ENCODE measurements at places on chromosomes 16 and 17.

- DNase-seq: peak; percentile 14
These were observed 9.6 kb downstream of the FAM20A start for GRCh38 chr17:68591583-68591982.

DNA sequence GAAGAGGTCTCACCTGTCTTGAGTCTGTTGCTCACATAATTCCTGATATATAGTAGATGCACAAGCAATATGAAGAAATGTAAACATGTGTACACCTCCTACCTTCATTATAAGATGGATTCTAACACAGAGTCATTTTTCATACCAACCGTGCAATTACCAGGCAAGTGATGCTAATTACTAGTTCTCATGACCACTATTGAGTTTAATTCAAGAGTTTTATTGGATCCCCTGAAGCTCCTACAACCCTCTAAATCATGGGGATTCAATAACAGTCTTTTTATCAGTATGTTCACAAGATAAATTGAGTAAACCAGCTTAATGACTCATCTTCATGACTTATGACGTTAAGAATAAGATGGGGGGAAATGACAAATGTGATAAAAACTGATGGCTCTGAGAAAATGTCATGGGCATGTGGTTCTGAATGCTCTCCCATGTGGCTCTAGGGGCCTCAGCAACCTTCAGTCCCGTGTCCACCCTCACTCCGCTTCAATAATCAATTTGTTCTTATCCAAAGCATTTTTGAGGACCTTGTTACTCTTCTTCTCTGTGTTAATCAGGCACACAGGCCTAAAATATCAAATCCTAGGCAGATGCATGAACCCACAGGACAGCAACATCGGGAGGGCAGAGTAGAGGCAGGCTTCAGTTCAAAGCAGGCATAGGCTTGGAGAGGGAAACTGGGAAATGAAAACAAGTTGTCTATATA lies 42.8 kb downstream of the PRAC1 start:
- DNase-seq: no peak

GRCh38 chr17:6526362-6527152 lies 29.8 kb downstream of the PITPNM3 start:
- no peak for DNase-seq

- no peak for DNase-seq
These were observed 91.1 kb downstream of the SMG6 start for GRCh38 chr17:2212400-2212981.

All from activated CD4-positive, alpha-beta T cell treated with anti-CD3 and anti-CD28 coated beads for 48 hours (primary cell).